NCI-H526 (cell line): ENCODE measurements at places on chromosomes 2 and 18.

GRCh38 chr2:111236025-111236424 is 115.3 kb downstream of the BCL2L11 start:
- no peak for DNase-seq

DNA sequence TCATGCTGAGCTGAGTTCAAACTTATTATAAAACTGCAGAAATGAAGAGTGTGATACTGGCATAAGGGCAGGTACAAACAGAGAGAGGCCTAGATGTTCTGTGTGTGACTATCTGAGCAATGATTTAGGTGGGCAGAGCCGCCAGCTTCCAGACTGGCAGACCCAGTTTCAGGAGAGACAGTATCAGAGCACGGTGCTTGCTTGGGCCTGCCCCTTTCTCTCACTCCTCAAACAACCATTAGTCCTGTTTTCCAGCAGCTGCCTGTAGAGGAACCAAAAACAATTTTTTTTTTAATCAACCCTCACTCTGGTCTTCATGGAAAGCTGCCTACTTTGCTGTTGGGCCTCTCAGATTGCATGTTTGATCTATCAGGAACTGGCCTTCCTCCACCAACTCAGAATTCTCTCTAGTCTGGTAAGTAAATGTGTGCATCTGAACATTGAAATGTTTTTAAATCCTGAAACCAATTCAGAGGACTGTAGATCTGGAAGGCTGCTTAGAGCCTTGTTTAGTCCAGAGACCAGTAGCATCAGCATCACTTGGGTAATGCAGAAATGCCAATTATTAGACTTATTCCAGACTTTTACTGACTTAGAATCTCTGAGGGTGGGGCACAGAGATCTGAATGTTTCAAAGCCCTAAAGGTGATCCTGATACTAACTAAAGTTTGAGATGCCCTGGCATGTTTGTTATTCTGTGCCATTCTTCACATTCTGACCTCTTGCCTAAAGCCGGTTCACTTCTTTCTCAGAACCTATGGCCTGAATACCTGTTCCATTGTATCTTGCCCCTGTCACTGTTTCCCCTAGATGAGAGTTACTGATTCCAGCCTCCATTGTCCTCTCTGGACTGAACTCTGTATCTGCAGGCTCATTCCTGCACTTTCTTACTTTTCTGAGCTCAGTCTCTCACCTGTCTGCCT is 24.8 kb upstream of the CRIM1 start:
- peak; percentile 12 for DNase-seq

- DNase-seq = no peak
These were observed 76.6 kb downstream of the CCDC85A start for GRCh38 chr2:56260415-56260814.

- no peak for DNase-seq
These were observed 14.0 kb downstream of the SERTAD2 start for GRCh38 chr2:64639691-64640090.
